ENCODE measurements at places on chromosomes 4 and X.

DNA sequence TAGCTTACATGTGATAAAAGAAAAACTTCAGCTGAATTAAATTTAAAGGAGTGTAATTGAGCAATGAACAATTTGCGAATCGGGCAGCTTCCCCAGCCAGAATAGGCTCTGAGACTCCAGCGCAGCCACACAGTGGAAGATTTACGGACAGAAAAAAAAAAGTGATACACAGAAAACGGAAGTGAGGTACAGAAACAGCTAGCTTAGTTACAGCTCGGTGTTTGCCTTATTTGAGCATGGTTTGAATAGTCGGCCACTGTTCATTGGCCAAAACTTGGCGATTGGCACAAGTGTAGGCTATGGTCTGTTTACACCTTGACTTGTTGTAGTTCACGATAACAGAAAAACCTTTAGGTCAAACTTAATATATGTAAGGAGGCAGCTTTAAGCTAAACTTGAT, 16.7 kb upstream of the SUPT20HL1 start:
- no peak for DNase-seq

GRCh38 chrX:134544513-134545151, 84.7 kb downstream of the HPRT1 start:
- no peak for DNase-seq

DNA sequence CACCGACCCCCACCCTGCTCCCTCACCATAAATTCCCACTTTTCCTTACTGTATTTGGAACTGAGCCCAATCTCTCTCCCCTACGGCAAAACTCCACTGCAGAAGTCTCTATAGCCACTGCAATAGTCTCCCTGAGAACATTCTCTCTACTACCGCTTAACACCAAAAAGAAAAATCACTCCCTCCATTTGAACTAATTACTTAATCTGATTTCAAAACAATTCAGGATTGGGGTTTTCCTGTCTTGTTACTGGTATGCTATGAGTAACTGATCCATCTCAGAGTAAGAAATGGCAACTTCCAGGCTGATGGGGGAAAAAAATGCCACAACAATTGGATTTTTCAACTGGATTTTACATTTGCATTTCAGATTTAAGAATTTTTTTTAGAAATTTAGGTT, 5.8 kb downstream of the PAPSS1 start:
- no peak for DNase-seq

- no peak for DNase-seq
Observed at GRCh38 chr4:87974856-87975462, 555 bp upstream of the SPP1 start.

- DNase-seq = no peak
Observed at GRCh38 chr4:102586644-102587021, 85.5 kb downstream of the NFKB1 start.

DNA sequence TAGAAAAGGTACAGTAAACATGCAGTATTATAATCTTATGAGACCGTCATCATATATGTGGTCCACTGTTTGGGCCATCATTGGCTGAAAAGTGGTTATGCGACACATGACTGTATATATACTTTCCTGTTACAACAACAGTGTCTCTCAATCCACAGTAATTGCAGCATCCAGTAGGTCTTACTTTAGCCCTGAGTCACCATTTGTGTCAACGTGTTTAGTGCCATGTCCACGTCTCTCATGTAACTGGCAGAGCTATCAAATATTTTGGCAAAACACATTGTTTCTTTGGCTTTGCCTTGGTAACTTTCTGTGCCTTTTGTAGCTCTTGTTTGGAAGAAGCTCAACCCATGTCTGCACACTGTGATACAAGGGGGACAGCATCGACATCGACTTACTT, 73.8 kb downstream of the CD38 start:
- no peak for DNase-seq

DNA sequence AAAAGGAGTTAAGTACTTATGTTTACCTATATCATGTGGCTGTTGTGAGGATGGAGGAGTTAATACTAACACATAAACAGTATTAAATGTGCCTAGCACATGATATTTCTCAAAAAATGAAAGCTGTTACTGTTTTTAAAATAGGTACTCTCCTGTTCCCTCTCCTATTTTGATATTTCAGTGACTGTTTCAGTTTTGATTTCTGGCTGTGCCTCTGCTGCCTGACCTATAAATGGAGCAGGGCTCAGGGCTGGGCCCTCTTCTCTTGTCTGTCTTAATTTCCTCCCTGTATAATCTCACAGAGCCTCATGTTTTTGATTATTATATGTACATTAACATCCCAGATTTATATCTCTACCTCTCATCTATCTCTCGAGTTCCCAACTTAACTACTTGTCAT, 93.3 kb downstream of the UGT8 start:
- DNase-seq = no peak

DNA sequence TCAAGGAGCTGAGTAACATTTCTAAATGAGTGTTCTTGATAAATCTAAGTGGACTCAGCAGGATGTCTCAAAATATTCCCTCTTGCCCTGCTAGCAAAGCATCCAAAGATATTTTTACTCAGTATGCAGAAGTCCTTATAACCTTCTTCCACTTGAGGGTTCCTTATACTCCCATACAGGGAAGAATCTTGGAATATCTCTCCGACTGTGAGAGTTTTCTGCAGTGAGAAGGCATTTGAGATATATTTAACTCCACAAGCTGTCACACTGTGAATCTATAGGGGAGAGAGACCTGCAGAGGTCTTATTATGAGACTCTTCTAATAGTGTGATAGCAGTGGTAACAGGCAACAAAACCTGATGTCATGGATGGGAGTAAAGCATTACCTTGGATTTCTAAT, 1034.5 kb upstream of the PABPC4L start:
- DNase-seq = no peak

DNA sequence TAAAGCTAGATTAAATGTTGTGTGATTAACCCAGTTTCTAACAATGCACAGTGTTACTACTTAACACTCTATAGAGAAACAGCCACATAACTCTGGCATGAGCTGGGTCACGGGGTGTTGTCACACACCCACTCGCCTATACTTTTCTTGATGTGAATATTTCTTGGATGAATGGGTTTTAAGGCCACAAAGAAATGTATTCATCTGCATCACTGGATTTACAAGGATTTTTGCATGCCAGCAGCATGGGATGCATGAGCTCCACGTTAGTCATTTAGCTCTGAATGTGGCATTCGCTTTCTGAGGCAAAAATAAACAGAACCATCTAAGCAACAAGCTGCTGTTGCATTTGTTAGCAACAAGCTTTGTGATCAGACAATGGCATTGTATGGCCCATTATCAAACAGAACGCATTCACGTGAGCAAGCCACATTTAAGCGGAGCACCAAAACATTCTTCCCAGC, 89.7 kb downstream of the LRP2BP start:
- DNase-seq = no peak

DNA sequence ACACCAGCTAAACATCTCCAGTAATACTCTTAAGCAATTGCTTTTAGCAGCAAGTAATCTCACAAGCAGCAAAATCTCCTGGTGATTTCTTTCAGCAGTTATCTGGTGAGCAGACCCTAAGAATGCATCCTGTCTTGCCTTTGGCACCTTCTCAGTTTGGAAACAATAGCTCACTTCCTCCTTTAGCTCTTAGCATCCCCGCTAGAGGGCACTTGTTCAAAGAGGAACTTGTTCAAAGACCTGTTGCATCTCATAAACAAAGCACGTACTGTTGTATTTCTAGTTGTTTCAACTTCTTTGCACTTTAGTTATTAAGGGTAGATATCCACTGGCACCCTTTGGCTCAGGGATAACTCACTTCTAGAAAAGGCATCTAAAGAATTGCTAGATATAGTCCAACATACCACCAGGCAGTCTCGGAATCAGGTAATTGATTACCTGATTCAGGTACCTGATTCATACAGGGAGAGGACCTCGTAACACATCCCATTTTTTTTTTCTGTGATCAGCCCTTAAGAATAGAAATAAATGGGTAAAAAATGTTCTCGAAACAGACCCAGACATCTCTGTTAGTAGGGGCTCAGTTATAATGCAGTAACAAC, 81.9 kb upstream of the QRFPR start:
- no peak for DNase-seq

DNA sequence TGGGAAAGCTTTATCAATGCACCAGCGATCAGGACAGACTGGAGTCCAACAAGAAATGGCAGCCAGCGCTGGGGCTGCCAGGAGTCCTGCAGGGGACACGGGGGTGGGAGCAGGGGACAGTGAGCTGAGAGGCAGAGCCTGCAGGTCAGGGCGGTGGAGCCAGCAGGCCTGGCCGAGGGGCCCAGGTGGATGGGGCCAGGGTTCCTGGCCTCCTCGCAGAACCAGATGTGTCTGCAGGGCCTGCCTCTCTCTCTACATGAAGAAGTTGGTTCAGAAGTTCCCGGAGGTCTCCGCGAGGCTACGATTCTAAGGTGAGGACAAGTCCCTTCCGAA, 63.6 kb downstream of the CPZ start:
- DNase-seq = no peak

DNA sequence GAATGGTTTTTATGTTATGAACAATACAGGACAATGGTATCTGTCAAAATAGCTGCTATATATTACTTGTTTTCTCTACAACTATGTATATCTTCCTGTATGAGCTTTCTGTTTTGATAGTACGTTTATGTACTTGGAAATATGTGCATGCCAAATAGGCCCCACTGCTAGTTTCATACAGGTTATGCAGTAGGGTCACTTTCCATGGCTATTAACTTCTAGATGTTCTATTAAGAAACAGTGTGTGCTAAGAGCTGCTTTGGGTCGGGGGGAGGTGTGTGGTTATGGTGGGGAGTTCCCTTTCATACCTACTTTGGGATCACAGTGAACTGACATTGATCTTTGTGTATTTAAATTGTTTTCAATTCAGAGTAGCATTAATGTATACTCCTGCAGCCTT, 30.9 kb downstream of the RBPJ start:
- no peak for DNase-seq

GRCh38 chr4:90025248-90025647, 101.9 kb upstream of the CCSER1 start:
- no peak for DNase-seq

- peak; percentile 75 for DNase-seq
Observed at GRCh38 chr4:39446842-39447573, 11.7 kb downstream of the RPL9 start.

DNA sequence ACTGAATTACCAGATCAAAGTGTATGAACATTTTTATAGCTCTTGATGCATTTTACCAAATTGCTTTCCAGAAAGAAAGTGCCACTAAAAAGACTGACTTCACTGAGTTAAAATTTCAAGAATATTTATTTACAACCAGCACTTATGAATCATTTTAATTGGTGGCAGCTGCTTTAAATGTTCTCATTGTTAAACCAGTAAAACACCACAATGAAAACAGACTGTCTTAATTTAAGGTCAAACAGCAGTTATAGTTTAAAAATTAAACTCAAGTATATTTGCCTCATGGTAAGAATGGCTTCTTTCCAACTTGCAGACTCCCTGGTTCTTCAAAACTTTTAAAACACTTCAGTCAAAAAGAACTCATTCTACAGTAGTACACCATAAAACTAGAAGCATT, 36.9 kb downstream of the AMMECR1 start:
- no peak for DNase-seq

GRCh38 chr4:103648541-103648940, 71.2 kb downstream of the TACR3 start:
- no peak for DNase-seq

DNA sequence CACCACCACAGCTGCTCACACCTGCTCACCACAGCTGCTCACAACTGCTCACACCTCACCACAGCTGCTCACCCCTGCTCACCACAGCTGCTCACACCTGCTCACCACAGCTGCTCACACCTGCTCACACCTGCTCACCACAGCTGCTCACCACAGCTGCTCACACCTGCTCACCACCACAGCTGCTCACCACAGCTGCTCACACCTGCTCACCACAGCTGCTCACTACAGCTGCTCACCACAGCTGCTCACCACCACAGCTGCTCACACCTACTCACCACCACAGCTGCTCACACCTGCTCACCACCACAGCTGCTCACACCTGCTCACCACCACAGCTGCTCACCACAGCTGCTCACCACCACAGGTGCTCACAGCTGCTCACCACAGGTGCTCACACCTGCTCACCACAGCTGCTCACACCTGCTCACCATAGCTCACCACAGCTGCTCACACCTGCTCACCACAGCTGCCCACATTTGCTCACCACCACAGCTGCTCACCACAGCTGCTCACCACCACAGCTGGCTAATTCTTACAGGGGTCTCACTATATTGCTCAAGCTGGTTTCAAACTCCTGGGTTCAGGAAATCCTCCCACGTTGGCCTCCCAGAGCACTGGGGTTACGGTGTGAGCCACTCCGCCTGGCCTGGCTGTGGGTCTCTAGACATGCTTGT, 30.4 kb upstream of the CPLX1 start:
- DNase-seq = peak; percentile 32

- DNase-seq = no peak
Observed at GRCh38 chr4:73817341-73817740, 19.1 kb upstream of the CXCL6 start.

- peak; percentile 87 for DNase-seq
Observed at GRCh38 chr4:6732441-6733357, 16.7 kb downstream of the BLOC1S4 start.

DNA sequence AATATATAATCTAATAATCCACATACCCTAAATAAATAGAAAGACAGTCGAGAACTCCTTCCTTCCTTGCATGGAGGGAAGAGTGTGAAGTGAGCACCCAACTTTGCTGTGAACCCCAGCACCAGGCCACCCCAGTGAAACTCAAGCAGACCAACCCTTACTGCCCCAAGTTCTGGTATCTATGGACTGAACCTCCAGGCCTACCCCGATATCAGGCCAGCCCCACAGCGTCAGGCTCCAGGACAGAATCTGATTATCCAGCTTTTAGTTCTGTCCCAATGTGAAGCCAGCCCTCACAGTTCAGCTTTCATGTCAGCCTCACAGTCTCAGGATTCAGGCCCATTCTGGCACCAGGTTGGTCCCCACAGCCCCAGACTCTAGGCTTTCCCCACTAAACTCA, 1617.2 kb upstream of the AGA start:
- no peak for DNase-seq

DNA sequence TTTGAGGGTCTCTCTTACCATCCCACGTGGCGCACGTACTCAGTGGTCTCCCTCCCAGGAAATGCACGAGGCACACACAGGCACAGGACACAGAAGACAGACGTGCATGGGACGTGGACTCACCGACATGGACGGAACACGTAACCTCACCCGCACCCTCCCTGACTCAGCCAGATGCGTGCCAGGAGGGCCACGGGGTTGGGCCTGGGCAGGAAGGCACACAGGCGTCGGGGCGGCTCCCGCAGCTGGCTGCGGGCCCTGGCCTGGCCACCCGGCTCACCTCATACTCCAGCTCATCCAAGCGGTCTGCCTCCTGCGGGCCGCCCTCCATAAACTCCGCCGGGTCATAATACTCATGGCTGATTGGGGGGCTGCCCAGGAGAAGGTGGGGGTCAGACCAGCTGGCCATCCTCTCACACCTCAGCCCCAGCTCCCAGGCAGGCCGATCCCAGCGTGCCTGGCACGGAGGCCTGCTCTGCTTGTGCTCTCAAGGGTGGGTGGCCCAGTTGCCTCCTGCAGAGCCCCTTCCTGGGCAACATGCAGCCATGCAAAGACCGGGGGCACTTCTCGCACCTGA, 12.6 kb downstream of the SSR4 start:
- no peak for DNase-seq

- DNase-seq = no peak
Observed at GRCh38 chr4:106277140-106277675, 38.8 kb downstream of the TBCK start.

- no peak for DNase-seq
Observed at GRCh38 chr4:10532155-10532554, 74.9 kb upstream of the ZNF518B start.

- peak; percentile 44 for DNase-seq
Observed at GRCh38 chr4:105624530-105624929, 72.1 kb downstream of the ARHGEF38 start.
